Fibroblast of mammary gland (primary cell): ENCODE measurements at places on chromosomes 6 and 20.

DNA sequence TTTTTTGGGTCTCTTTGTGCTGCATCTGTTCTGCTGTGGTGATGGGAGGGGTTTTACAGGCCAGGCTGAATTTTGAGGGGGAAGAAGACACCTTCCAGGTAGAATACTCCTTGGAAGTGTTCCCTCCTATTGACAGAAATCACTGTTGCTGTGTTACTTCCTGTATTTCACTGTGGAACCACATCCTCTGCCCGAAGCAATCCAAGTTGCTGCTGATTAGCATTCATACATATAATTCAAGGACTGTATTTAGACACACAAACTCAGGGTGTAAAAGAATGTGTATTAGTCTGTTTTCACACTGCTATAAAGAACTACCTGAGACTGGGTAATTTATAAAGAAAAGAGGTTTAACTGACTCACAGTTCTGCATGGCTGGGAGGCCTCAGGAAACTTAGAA lies 50.6 kb upstream of the TMEM244 start:
- DNase-seq = no peak

- DNase-seq = no peak
These were observed 188.3 kb upstream of the MARCKS start for GRCh38 chr6:113668641-113669408.

DNA sequence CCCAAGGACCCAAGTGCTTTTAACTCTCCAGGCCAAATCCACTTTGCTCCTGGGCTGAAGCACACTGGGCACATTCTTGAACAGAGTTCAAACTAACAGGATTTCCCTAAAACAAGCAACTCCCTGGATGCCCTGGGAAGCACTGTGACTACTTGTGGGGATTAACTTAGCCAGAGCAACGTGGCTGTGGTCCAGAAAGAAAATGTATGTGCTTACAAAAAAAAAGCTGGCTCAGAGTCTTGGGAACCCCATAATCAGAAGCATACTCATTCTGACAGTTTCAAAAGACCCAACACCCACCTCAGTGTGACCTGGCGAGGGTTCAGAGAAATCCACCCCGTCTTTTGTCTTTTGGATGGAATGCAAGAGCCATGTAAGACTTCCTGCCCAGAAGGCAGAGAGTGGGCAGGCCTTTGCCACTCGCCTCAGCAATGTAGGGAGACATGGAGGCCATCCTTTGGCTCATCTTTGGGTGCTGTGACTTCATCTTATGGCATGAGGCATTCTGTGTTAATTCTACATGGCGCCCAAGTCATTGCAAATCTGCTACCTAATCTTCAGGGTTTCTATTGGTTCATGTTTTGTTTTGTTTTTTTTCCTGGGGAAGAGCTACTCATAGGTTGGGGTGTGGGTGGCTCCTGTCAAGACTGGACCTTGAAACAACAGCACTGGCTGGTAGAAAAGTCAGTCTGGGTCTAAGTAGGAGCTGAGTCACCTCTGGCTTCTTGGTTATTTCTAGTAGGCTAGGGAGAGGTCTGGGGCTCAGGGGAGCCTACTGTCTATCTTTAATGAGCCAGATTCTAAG lies 248.6 kb upstream of the SUPT3H start:
- DNase-seq = peak; percentile 99

GRCh38 chr6:30167101-30167500 lies 3.8 kb downstream of the TRIM15 start:
- no peak for DNase-seq

DNA sequence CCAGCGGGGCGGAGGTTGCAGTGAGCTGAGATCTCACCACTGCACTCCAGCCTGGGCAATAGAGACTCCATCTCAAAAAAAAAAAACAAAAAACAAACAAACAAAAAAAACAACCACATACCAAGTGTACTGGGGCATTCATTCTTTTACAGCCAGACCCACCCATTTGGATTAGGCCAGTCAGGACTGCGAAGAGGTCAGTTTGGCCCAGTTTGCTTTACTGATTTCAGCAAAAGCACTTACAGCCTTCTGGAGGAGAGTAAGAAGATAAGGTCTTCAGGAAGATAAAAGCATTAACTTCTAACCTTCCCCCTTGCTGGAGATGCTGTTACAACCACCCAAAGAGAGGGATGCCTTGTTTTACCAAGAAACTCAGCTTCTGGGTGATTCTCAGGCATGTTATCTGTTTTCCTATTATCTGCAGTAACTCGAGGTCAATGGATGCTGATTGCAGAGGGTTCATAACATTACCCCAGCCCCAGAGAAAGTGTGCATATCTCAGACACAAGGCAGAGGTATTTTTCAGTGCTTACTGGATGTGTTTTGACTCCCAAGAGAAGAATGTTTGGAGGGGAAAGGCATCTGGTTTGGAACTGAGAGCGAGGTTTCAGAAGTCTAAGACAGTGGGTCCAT lies 118.9 kb downstream of the RIN2 start:
- no peak for DNase-seq

DNA sequence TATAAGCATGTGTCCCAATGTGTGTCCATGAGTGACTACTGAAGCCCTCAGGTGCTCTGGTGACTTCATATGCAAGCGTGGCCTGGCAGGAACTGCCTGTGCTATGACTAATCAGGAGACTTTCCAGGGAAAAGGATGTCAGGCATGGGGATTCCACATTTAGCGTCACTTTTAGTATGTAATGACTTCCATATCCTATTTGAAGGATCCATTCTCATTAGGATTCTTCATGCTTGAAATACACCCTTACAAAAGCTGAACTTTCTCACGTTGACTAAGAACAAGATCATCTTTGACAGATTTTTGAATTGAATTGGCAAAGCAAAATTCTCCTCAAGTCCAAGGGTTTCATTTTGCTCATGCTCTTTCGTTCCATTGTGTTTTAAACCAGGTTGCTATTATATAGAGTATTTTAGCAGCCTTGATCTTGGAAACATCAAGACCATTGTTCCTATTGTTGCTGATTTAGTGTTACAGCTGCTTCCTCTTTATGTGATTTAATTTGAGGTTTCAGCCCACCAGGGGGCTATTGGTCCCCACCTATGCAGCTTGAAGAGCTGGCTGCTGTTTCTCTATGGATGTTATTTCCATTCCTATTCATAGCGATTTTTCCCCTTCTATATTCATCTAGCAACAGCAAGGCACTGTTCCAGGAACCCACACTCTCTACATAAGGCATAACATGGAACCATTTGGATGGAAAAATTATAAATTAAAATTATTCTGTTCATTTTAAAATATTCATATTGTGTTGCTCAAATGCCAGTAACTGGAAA lies 418.6 kb downstream of the CDKAL1 start:
- DNase-seq = peak; percentile 85

GRCh38 chr6:100620085-100620840 lies 155.5 kb upstream of the SIM1 start:
- DNase-seq = peak; percentile 60

DNA sequence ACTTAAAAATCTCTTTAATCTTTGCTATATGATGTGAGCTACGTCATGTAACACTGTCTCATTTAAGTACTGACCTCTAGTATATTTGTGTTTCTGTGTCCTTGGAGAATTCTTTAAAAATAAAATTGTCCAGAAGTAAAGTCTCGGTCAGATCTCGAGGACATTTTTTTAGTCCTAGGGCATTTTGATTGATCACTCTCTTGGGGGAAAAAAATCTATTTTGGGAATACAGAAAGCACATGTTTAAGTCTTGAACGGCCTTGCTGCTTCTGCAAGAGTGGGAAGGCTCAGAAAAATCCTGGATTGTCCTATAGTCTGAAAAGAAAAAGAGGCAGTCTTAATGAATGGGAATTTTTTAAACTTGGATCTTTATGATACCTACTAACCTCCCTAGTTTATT lies 234.3 kb downstream of the UTRN start:
- peak; percentile 17 for DNase-seq

DNA sequence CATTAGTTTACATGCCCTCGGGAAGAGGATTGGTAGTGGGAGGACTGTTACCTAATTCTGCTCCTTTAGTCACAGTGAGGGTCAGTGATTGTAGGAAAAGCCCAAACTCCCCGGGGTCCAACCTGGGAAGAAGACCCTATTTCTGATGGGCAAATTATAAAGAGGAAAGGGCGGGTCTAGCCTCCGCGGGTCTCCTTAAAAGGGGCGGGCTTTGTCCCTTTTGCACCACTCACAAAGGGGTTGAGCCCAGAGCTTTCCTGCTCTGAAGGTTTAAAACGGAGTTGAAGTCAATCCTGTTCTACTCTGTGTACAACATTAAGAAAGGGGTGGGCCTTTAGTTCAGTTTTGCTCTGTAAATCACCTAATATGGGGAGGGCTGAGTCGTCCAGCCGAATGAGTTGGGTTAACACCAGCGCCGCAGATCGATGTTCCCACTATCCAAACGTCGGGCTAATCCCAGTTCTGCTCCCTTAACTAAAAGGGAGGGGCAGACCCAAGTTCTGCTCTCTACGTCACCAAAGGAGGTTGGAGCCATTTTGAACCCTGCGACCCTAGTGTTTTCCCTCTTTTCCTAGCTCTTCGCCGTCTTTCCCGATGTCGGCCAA lies 920 bp upstream of the RNF5 start:
- DNase-seq = no peak

DNA sequence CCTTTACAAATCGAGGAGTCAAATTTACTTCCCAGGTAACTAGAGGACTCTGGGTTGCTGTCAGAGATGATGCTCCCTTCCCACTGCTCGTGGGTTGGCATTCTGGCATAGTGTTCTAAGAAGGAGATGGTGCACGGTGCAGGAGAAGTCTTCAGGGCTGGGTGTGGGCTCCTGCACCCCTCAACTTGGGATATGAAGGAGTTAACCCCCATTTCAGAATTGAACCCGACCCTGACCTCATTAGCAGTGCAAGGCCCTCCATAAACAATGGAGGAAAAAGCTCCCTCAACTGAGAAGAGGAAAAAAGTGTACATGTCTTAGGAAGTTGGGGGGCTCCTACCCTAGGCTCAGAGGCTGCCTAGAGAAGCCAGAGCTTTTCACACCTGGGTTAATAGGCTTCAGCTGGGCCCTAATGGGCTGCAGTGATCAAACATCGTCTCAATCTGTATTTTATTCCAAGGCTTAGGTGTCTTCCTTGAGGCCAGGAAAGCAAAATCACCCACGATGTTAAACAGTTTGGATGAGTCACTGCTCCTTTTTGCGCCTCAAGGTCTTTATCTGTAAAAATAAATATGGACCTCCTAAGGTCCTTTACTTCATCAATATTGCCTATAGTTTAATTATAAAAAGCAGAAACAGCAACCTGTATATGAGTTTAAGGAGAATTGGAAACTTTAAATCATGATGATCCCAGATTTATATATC lies 29.4 kb downstream of the TFAP2B start:
- DNase-seq = no peak

GRCh38 chr20:46814366-46815232 lies 80.0 kb upstream of the EYA2 start:
- DNase-seq = peak; percentile 78

DNA sequence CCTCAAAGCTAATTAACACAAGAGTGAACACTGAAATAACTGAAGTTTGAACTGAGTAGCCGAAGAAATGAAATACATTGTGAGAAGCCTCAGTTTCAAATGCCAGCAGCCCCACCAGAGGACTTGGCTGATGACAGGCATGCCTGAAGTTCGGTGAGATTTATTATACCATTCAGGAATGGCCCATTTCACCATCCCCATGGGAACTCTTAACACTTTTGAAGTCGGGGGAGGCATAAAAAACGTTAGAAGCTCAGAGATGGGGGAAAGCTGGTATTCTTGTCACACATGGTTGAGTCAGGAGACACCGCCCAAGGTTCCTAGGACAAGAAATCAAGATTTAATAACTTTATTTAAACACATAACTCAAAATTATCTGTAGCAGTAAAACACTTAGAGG lies 17.6 kb upstream of the SLC22A3 start:
- DNase-seq = peak; percentile 6
